GDM1 (cell line): ENCODE measurements at places on chromosomes 1 and 21.

DNA sequence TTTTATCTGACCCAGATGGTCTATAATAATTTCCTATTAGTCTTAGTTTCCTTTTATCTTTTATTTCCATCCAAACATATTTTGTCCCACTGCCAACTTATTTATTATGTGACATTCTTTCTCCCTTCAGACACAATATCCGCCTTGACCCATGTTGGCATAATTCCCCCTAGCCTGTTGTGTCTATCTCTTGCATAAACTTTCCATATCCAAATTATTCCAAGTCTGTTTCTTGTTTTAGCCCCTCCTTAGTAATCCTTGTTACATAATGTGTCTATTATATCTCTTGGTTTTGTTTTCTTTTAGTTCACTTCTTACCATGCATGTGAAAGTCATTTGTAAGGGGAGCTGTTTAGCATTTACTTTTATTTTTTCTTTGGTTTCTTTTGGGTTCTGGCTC, 81.6 kb upstream of the CACHD1 start:
- no peak for DNase-seq

DNA sequence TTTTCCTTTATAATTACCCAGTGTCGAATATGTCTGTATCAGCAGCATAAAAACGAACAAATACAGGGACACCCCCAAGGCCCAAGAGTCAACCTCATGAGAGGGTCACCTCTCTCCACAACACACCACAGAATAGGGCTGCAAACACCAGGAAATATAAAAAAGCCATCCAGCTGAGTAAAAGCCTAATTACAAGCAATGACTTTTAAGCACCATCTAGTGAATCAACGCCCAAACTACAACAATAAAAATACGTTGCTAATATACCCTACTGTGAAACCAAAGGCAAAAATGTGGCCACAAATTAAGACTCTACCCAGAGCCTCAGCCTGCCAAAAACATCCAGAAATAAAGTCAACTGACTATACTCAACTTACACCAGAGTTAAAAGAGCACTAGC, 817.9 kb upstream of the NEGR1 start:
- DNase-seq = no peak

DNA sequence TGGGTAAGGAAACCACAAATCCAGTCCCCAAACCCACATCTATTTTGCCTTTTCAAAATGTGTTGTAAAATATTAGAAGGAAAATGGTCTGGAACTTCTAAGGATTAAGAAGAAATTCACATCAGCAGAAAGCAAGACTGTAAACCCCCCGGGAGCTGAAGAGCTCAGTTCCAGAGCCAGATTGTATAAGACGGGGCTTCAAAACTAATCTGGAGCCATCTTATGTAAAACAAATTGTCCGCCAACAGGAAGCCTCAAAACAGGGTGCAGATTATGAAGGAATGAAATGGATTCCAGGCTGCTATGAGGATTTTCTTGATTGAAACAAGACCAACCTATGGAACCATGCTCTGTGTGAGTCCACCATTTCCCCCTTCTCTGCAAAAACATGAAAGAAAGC, 25.1 kb upstream of the HUNK start:
- no peak for DNase-seq

DNA sequence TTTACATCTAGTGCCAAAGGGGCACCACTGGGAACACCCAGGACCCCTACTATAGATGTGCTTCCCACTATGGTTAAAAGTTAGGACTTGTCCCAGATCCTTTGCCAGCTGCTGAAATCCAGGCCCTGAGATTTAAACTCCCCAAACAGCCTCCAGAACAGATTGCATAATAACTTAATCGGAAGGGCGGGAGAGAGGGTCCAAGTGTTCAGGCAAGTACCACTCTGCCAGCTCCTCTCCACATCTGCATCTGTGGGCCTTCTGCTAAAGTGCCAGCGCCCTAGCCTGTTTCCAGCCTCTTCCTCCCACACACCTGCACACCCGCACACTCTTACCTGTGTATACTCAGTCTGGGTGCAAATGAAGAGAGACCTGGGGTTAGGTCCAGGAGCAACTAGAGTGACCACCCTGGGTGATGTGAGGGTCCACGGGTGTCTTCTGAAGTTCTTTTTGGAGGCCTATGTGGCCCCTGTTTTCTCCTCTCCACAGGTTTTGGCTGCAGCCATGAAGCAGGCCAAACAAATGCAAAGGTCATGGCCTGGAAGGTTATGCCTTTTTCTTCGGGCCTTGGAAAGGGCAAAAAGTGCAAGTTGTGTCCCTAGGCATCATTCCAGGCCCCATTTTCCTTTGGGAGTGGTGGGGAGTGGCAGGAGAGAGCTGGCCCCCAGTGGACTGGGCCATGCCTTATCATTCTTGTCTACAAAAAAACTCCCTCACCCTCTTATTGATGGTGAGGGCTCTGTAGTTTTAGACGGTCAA, 29.3 kb downstream of the KIRREL1 start:
- no peak for DNase-seq
